Anterior cingulate cortex (tissue), 58 donors: ENCODE measurements at places on chromosomes 16 and 17.
A peak's percentile ranks its signal among the peaks of the same experiment; 100 is the strongest.

GRCh38 chr17:1280652-1281051 is 1.2 kb downstream of the TRARG1 start:
- no peak for DNase-seq

- DNase-seq: no peak
These were observed 15.5 kb downstream of the TPSD1 start for GRCh38 chr16:1271380-1271723.

- DNase-seq: no peak
These were observed 36.9 kb upstream of the TRAP1 start for GRCh38 chr16:3754081-3754703.

GRCh38 chr16:47386201-47386718 is 74.6 kb downstream of the ITFG1 start:
- no peak for DNase-seq

GRCh38 chr17:76000016-76000754 is 470 bp upstream of the CDK3 start:
- no peak for DNase-seq

DNA sequence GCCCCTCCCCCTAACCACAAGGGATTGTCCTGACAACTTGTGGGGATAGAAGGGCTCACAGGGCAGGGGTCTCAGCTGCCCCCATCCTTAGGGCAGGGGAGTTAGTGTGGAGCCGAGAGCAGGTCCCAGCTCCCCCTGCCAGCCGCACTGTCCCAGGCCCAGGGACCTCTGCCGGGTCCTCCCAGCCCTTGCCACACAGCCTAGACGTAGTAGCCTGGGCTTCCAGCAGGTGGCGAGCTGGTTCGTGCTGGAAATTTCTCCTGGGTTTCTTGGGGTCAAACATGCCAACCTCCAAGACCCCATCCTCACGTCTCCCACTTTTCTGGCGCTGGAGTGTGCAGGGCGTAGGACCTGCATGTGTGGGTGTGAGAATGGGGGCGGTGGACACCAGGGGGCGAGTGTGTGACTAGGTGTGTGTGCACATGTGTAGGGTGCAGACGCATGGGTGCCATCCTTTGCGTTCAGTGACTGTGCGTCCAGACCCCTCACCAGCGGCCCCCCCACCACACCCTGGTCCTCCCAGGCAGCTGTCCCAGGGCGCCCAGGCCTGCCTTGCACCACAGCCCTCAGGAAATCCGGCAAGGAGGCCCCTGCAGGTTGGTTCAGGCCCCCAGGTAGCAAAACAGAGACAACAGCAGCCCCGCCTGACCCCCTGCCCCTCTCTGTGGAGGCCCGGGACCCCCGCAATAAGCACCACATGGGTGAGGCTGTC is 29.5 kb downstream of the SBK1 start:
- DNase-seq: no peak

GRCh38 chr16:84277244-84277823 is 17.3 kb upstream of the WFDC1 start:
- DNase-seq: peak; percentile 82

- no peak for DNase-seq
These were observed 165.6 kb downstream of the IRX3 start for GRCh38 chr16:54120846-54121480.

GRCh38 chr17:2644971-2645370 is 51.5 kb downstream of the PAFAH1B1 start:
- DNase-seq: no peak

- peak; percentile 90 for DNase-seq
These were observed at the start of gene PAFAH1B1 for GRCh38 chr17:2592971-2593820. Gene PAFAH1B1, plus strand, starts transcription at chr17:2593654. Its CDS starts 44,635 bp downstream, at chr17:2638289.
